ENCODE measurements at places on chromosomes 16 and 17. TPM values are rescaled to one million over a fixed set of nuclear protein-coding genes. Genes with fewer than 3 reads are reported as not detected.

- no peak for DNase-seq
Observed at GRCh38 chr17:80408872-80409271, 6.1 kb upstream of the ENDOV start.

DNA sequence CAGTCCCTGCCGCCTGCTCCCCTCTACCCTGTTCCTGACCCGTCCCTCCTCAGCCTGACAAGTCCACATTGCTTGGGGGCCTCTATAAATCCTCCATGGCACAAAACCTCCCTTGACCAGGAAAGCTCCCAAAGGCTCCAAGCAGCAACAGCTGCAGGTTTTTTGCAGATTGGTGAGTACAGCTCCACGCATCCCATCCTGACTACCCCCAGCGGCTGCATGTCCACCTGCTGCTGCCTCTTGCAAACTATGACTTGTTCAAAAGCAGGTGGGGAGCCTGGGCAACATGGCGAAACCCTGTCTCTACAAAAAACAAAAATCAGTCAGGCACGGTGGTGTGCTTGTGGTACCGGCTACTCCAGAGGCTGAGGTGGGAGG is 122.8 kb downstream of the ANKRD11 start:
- no peak for DNase-seq

GRCh38 chr17:57899391-57899790 is 49.5 kb upstream of the MRPS23 start:
- DNase-seq = no peak

DNA sequence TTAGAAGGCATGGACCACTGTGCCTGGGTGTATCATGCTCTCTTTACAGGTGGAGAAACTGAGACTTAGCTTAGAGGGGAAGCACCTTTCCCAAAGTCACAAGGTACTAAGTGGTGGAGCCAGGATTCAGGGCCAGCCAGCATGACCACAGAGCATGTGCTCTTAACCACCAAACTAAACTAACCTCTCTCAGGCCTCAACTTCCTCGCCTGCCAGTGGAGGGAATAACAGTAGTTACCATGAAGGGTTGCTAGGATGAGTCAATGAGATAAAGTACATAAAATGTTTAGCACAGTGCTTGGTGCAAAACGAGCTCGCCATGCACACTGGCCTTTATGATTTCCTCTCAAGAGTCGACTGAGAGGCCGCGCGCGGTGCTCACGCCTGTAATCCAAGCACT is 6.4 kb upstream of the MYO1C start:
- DNase-seq = peak; percentile 90

GRCh38 chr16:74623214-74623838 is 16.4 kb upstream of the GLG1 start:
- DNase-seq = peak; percentile 68

DNA sequence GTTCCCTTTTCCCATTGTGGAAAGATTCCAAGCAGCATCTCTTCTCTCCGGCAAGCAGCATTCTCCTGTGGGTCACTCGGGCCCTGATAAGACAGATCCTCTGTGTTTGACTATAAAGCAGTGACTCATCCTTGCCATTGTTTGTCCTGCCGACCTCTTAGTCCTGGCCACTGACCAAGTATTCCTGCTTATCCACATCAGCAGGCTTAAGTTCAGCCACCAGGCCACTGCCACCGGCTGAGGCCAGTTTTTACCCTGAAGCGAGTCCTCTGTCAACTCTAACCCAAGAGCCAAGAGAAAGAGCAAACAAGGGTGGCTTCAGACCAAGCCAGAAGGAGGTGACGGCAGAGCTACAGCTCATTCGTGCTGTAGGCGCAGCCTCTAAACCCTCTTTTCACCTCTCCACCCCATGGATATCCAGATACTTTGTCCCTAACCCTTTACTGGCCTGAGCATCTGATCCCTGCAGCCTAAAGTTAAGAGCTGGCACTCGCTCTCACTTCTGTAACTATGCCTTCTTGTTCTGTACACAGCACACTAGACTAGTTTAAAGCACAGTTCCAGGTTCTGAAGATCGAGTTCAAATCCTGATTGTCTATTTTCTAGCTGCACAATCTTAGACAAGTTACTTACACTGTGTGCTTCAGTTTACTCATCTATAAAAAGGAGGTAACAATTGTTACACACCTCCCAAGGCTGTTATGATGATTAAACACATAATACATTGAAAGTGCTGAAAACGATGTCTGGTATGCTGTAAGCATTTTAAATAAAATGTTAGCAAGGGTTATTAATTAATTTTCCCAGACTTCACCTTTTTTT is 31.0 kb downstream of the SOX9 start:
- peak; percentile 72 for DNase-seq

- no peak for DNase-seq
Observed at GRCh38 chr17:3469529-3469928, 2.1 kb downstream of the SPATA22 start.

GRCh38 chr17:55852734-55853133 is 101.9 kb downstream of the PCTP start:
- no peak for DNase-seq

DNA sequence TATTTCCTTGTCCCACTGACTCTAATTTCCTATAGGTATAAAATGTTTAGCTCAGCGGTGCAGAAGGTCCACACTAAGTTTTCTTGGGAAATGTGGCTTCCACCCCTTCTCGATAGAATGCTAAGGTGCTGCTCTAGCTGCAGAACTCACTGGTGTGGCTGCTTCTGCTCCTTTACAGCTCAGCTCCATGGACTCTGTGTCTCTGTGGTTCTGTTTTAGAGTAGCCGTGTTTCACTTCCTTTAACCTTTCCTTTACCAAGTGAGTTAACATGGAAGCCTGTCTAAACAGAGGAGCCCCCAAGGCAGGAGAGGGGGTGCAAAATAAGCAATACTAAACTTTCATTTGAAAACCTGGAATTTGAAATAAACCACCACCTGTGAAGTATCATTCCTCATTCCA is 65.3 kb downstream of the SPECC1 start:
- DNase-seq = no peak

GRCh38 chr17:927611-928461 is 51.7 kb downstream of the NXN start:
- peak; percentile 97 for DNase-seq

- no peak for DNase-seq
Observed at GRCh38 chr17:38344420-38344745, 627 bp upstream of the GPR179 start.

DNA sequence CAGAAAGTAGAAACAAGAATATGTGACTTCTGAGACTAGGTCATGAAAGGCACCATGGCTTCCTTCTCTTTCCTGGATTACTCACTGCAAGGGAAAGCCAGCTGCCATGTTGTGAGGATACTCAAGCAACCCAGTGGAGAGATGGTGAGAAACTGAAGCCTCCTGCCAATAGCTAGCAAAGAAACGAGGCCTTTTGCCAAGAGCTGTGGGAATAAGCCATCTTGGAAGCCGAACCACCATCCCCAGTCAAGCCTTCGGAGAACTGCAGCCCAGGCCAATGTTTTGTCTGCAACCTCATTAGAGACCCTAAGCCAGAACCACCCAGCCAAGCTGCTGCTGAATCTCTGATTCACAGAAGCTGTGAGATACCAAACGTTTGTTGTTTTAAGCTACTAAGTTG is 104.7 kb upstream of the CRHR1 start:
- no peak for DNase-seq

DNA sequence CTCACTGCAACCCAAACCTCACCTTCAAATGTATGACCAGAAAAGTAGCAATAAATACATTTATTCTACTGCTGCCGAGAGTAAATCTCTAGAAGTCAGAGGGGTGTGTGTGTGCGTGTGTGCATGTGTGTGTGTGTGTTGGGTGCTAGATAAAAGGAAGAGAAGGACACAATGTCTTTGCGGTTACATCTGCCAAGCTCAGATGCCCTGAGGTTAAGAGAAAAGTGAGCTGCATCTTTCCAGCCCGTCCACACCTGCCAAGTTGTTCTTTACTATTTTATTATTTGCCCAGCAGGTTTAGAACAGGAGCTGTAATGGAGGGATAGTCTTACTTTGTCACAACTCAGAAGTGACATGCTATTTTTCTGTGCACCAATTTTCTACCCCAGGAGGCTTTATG is 54.5 kb upstream of the ANKFN1 start:
- DNase-seq = no peak

DNA sequence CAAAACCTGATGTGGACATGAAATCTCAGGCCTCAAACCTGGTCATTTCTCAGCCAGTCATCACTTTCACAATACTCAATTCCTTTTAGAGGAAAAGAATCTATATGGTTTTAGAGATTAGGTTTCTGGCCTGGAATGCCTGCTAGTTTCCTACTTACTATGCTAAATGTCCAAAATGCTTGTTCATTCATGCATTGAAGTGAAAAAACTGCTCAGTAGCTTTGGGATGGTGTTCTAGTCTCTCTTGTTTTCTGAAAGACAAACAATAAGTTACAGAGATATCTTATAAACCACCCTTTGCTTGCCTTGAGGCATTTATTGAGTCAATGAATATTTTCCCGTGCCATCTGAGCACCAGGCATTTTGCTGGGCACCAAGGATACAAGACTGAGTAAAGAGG is 1146.5 kb upstream of the GOT2 start:
- no peak for DNase-seq

The IRX3 gene
- not detected for total RNA-seq

The NPW gene
- 0.18 TPM for total RNA-seq

The SLFN12L gene
- under 0.01 TPM for total RNA-seq

The UMOD gene
- total RNA-seq = not detected

The HAS3 gene
- 0.28 TPM for total RNA-seq
